Activated CD4-positive, alpha-beta T cell treated with anti-CD3 and anti-CD28 coated beads, Interleukin-2, amount 10 ng/mL, durations not matched to agents 7 days and 5 days (primary cell): ENCODE measurements at places on chromosomes 16 and 17.

DNA sequence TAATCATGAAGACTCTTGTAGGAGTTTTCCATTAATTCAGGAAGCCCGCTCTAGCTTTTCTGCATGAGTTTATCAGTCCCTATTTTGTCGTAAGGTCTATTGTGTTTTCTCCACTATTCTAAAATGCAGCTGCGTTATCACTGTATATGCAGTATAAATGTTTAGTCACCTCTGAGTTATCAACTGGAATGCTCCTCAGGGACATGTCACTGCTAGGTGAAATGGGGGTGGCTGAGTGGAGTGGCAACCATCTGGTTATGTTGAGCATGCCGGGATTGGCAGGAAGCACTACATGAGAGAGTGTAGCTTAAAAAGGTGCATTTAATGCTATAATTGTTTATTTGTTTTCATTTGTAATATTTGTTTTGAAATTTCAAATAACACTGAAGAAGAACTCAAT lies 285.2 kb upstream of the ELAC2 start:
- DNase-seq, result no peak

DNA sequence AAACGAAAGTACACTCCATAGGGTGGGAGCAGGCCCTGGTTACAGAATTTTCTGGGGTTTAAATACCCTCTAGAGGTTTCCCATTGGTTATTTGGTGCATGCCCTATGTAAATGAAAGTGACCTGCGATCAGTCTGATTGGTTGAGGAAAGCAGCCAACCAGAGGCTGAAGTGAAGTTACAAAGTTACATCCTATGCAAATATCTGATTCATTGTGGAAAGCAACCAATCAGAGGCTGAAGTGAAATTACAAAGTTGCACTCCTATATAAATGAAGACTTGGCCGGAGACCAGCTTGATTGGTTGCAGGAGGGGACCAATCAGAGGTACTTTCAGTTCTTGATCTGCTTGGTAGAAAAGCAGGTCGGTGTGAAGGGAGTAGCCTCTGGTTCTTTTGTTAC lies 24.4 kb downstream of the NAA60 start:
- no peak for DNase-seq

- DNase-seq, result no peak
Measured at GRCh38 chr16:21244518-21245215, 11.2 kb downstream of the ANKS4B start.

DNA sequence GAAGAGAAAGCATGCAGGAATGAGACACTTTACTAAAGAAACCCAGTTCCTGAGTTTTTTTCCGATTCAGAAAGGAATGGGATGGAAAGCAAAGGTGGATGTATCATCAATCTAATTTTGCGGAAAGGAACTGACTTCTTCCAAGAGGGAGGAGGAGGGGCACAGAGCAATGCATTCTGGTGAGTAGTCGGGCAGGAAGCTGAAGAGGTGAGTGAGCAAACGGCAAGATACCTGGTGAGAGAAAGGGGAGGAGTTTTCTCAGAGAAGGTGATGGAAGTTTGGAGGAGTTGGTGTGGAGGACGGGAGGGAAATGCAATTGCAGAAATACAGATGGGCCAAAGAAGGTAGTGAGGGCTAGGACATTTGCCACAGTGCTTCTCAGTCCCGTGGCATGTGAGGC lies 713.2 kb downstream of the KCNJ2 start:
- DNase-seq, result no peak
